Foreskin melanocyte (primary cell): ENCODE measurements at places on chromosomes 12 and 14.

GRCh38 chr12:31496257-31496656 lies 94.7 kb downstream of the DENND5B start:
- no peak for DNase-seq

GRCh38 chr14:95770777-95771176 lies 56.9 kb upstream of the TCL1A start:
- DNase-seq: peak; percentile 21

GRCh38 chr12:53978477-53979356 lies 4.0 kb upstream of the HOTAIR start:
- DNase-seq: no peak

GRCh38 chr14:55451950-55452349 lies 11.5 kb upstream of the TBPL2 start:
- DNase-seq: no peak

GRCh38 chr12:89674326-89674942 lies 34.2 kb downstream of the ATP2B1 start:
- DNase-seq: no peak

DNA sequence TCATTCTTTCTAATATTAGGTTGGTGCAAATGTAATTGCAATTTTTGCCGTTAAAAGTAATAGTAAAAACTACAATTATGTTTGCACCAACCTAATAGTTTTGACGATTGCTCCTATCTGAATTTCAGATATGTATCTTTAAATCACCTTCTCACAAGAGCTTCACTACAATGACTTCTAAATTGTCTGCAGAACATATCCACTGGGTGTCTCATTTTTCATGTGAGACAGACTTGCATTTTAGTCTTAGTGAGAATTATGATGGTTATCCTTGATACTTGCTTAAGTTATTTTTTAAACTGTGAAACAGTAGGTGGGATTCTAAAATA lies 84.6 kb downstream of the ITPR2 start:
- no peak for DNase-seq

- no peak for DNase-seq
Measured at GRCh38 chr14:100131181-100131580, 28.3 kb downstream of the DEGS2 start.

DNA sequence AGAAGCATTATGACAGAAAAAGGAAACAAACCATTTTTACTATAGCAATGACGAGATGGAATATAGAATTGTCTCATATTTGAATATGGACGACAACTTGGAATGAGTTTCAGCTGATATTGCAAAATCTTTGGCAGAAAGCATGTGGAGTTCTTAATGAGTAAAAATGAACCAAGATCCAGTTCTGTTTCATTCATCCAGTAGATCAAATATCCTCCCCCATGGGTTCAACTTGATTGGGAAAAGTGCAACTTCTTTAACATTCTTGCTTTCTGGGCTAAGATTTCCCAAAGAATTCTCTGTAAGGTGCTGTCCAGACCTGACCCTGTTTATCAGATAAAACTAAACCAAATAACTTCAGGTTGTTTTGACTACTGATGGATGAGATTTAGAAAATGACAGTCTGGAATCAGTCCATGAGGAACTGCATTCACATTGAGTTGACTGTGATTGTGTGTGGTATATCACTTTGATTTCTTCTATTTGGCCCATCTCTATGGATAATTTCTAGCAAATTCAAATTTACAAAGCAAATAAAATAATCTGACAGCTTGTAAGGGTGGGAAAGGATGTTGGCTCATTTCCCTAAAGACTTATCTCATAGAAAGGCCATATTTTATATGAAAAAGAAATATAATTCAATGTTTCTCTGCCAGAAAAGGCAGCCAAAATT lies 267.4 kb downstream of the ADAMTS20 start:
- no peak for DNase-seq

DNA sequence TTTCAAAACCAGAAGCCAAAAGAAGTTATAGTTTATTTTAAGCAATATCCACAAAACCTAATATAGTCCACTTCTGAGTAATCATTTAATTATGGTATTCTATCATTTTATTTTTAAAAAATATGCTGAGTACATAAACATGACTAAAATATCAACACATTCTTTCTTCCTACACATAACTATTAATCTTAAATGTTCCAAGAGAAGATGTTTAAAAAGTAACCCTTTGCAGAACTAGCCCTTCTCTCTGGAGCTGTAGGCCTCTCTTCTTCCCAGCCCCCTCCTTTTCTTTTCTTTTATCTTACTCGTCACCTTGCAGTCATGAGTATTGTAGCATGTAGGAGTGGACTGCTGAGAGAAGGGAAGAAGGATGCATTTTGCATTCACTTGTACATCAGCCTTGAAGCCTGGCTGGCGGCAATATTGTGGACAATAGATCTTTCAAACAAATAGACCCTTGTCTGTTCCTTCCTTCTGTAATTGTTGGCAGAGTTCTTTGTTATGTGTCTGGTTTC lies 941.9 kb downstream of the NRXN3 start:
- peak; percentile 10 for DNase-seq

GRCh38 chr12:120190985-120191480 lies 3.5 kb downstream of the GCN1 start:
- DNase-seq: no peak

GRCh38 chr12:6697584-6698351 lies 2.8 kb downstream of the PIANP start:
- DNase-seq: peak; percentile 51

GRCh38 chr12:617304-617915 lies 45.8 kb downstream of the NINJ2 start:
- no peak for DNase-seq

GRCh38 chr14:29896354-29896821 lies 31.3 kb downstream of the PRKD1 start:
- no peak for DNase-seq
